Stimulated activated CD4-positive, alpha-beta T cell treated with anti-CD3 and anti-CD28 coated beads, Interleukin-1b, Interleukin-23, amount 100 ng/mL, for 1 hour (primary cell): ENCODE measurements at places on chromosomes 2 and 18.

GRCh38 chr18:49623571-49623970 is 61.7 kb downstream of the LIPG start:
- no peak for DNase-seq

DNA sequence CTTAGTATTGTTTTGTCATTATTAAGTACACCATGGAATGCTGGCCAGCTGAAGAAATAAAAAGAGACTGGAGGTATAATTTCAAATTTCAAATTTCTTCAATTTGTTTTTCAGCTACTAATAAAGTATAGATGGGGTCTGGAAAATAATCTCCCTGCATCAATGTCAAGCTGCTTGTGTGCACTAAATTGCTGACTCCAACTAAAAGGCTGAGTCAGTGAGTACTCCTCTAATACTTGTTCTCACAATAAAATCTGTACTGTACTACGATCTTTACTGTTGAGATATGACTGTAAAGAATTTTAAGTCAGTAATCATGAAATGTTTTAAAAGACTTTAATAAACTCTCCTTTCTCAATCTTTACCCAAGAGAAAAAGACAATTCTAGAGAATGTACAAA is 131.9 kb downstream of the SATB2 start:
- DNase-seq: no peak

DNA sequence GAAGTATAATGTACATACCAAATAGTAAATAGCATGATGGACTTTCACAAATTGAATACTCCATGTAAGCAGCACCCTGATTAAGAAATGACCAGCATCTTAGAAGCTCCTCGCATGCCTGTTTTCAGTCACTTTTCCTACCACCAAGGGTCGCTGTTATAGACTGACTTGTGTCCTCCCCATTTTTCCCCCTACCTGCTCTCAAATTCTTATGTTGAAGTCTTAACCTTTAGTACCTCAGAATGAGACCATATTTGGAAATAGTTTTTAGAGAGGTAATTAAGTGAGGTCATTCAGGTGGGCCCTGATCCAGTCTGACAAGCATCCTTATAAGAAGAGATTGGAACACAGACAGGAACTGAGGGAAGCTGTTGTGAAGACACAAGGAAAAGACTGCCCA is 125.9 kb downstream of the LYPD6 start:
- DNase-seq: no peak

DNA sequence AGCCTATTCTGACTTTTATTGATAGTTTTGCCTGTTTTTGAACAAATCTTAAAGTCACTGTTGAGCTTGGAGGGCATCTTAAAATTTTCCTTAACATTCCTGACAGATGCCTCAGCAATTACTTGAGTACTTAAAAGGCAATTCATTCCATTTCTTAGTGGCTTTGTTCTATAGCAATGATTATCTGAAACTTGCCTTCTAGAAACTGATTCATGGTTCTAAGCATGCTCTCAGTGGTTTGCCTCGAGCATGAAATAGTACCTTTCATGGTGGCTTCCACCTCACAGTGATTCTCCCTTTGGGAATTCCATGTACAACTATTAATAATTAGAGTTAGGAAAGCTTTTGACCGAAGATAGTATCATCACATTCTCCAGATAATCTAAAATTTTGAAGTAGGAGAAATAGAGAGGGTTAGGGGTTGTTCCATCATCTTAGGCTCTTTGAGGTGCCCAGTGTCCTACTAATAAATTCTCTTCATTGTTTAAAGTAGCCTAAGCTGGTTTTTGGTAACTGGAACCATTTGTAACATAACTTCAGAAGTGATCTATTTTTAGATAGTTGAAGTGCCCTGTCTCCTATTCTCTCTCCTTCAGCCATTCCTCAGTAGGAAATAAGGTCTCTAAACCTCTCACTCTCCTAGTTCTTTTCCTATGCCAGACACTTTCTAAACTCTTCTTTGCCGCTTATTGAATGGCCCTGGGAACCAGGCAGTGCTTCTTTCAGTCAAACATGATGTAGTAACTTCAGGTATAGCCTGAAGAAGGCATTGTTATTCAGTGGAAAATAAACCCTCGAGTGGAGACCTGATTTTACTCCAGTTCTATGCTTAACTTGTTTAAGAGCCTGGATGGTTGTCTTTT is 156.1 kb downstream of the HAUS1 start:
- DNase-seq: no peak
